ENCODE measurements at places on chromosomes 7 and 10.

DNA sequence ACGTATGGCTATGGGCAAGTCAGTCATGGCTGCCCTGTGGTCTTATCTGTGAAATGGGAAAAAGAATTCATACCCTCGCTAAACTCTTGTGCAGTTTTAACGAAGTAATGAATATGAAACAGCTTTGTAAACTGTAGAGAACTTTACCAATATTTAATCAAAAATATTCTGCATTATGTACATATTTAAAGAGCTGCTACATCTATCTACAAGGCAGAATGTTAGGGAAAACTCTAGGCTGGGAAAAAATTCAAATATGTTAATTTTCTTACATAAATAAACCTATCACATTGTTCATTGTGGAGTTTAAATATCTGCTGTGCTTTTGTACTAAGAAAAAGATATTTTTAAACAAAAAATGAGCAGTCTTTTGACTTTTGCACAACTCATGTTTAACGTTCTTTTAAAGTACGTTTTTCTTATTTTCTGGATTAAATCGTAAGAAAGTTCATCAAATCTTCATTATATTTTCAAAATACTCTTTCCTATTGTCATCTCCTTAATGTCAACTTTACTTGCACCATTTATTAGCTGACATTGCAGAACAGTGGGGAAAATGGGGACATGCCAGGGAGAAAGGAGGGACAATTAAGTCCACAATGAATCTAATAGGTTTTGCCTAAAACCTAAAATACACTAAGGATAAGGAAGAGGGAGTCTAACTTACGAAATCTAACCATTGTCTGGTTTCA is 57.5 kb downstream of the ICA1 start:
- no peak for DNase-seq

DNA sequence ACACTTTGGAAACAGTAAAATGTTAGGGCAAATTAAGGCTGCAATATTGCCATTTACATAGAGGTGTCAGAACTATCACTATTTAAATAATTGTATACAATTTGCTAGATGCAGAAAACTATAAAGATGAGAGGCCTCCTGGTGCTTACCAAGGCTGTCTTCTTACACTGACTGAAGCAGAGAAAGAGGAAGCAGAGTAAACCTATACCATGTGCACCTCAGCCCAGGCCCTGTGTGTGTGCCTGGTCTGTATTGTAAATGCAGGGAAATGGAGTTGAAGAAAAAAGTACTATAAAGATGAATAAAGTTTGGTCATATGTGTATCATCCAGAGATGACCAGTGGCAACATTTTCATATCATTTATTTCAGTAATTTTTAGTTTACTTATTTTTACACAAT is 29.2 kb downstream of the ELMO1 start:
- DNase-seq = no peak

DNA sequence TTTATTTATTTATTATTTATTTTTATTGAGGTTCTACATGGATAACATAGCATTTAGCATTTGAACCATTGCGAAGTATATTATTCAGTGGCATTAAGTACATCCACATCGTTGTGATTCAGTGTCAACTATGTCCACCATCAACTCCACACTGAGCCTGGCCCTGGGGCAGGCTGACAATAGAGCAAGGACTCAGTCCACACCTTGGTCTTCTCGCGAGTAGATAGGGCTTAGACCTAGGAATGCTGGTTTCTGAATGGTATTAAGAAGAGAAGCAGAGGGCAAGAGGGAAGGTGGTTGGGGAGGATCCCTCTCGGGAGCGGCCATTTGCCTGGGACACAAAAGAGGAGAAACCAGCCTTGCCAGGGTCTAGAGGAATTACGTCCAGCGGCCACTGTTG is 599.2 kb upstream of the MGMT start:
- no peak for DNase-seq

- DNase-seq = no peak
Measured at GRCh38 chr10:90642136-90642535, 215.7 kb downstream of the HTR7 start.

- no peak for DNase-seq
Measured at GRCh38 chr7:48046458-48046857, 11.1 kb downstream of the C7orf57 start.

- no peak for DNase-seq
Measured at GRCh38 chr10:119132521-119133345, 28.8 kb downstream of the DENND10 start.

- no peak for DNase-seq
Measured at GRCh38 chr7:21089653-21090052, 303.0 kb upstream of the SP8 start.

- DNase-seq = no peak
Measured at GRCh38 chr10:75660823-75661222, 229.4 kb downstream of the LRMDA start.

DNA sequence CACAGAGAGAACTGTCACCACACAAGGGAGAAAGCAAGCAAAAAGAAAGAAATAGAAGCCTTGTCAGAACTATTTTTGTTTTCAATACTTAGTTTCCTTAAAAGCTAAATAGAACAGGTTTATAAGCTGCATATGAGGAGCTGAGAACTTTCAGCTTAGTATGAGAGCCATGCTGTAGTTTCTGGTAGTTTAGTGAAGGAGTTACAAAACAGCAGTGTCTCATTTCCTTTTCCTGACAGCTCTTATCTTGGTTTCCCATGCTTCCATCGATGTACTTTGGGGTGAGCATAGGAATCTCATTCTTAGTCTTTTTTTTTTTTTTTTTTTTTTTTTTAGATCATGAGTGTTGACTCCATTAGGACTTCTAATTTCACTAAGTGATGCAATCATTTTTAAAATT is 8.6 kb upstream of the CHRM2 start:
- no peak for DNase-seq

- DNase-seq = no peak
Measured at GRCh38 chr7:86733783-86734182, 90.1 kb downstream of the GRM3 start.

GRCh38 chr7:129202058-129202777 is 13.8 kb downstream of the SMO start:
- no peak for DNase-seq

GRCh38 chr10:32489158-32489557 is 43.2 kb downstream of the CCDC7 start:
- DNase-seq = no peak

DNA sequence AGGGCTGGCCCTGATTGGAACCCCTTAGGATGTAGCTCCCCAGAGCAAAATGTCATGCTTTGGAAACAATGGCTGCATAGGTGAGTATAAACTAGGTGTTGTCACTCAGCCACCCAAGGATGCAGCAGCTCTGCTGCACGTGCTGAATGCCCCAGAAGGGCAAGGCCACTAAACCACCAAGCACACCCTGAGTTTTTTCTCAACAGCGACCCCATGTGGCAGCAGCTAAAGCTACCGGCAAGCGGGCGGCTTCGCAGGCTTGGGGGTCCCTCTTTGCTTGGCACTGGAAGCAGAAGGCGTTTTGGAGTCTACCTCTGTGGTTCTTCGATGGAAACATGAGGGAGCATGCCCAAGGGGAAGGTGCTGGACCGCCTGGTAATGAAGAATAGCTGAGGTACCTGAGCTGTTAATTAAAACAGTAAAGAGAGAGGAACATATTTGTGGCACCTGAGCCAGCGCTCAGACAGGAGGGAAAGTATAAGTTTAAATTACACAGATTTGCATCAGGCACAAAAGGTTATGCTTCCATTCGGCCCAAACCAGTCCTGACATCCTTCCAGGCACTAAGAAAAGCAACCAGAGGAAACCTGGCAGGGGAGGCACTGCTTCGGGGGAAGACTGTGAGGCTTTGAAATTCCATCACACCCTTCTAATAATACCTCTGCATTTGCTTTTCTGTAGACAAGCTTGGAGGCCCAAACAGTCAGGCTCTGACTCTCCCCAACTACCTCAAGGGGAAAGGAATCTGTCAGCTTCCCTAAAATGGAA is 152.1 kb downstream of the GFRA1 start:
- DNase-seq = no peak

GRCh38 chr7:107472116-107472515 is 2.3 kb downstream of the GPR22 start:
- no peak for DNase-seq

GRCh38 chr7:105387508-105388355 is 989 bp downstream of the SRPK2 start:
- DNase-seq = peak; percentile 49

DNA sequence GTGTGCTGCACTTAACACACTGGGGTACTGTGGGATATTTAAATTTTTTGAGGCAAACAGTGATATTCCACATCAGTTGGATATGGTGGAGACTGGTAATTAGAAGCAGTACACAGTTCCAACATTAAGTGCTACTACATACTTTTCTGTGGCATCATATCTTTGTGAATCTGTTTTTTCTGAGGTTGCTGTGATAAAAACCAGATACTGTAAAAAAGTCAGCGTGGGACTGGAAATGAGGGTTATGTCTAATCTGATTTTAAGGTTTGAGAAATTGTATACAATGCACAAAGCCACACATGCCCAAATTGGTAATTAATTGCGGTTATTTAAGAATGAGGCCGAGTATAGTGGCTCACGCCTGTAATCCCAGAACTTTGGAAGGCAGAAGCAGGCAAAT is 41.2 kb downstream of the TBC1D12 start:
- DNase-seq = no peak

GRCh38 chr7:33262476-33262875 is 133.1 kb downstream of the BBS9 start:
- DNase-seq = no peak

GRCh38 chr7:31093282-31093681 is 41.2 kb downstream of the ADCYAP1R1 start:
- no peak for DNase-seq

GRCh38 chr10:92126100-92126650 is 164.7 kb downstream of the CPEB3 start:
- DNase-seq = no peak

- no peak for DNase-seq
Measured at GRCh38 chr7:131502810-131503508, 53.5 kb downstream of the PODXL start.

DNA sequence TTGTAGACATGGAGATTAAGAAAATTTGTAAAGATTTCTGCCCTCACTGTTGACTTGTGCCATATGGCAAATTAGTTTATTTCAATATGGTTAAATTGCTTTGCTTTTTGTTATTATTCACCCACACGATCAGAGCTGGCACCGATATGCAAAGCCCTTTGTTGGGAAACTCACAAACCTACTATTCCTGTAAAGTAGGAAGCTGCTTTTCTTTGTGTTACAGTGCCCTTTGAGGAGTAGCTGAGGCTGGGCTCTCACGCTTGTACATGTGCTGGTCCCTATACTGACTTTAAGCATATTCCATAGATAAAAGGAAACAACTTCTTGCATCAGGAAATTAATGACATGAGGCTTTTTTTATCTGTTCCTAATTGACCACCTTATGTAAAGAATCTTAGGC is 17.6 kb upstream of the AOAH start:
- DNase-seq = no peak

GRCh38 chr10:75070476-75070875 is 41.0 kb upstream of the SAMD8 start:
- no peak for DNase-seq

- no peak for DNase-seq
Measured at GRCh38 chr7:10860516-10860915, 113.2 kb upstream of the PHF14 start.

DNA sequence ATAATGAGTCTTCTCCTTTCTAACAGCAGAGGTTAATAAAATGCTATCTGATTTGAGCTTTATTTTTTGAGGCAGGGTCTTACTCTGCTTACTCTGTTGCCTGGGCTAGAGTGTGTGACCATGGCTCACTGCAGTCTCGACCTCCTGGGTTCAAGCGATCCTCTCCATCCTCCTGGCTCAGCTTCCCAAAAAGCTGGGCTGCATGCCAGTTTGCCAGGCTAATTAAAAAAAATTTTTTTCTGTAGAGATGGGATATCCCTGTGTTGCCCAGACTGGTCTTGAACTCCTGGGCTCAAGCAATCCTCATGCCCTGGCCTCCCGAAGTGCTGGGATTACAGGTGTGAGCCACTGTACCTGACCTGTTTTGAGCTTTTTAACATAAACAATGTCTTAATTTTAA is 56.7 kb downstream of the SCD start:
- no peak for DNase-seq

DNA sequence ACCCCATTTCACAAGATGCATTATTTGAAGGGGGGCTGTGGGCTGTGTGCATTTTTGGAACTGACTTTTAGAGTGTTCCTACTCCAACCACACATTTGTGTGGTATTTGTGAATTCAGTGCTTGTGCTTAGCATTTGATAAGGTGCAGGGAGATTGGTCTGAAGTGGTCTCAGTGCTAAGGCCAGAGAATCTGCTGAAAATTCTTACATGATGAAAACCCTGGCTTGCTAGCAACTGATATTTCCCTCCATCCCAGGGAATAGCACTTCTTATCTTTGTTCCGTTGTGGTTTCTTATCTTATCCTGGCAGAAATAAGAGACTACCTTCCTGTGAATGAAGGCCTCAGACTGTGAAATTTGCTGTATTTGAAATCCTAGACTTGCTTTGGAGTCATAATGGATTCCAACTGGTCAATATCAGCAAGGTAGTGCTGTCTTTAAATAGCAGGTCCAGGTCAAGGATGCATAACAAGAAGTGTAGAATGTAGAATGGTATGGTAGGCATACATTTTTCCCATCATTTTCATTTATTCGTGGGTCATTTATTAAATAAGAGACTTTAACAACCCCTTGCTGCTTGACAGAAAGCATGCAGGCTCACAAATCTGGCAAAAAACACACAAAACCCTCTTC is 986.9 kb downstream of the REEP3 start:
- DNase-seq = no peak

DNA sequence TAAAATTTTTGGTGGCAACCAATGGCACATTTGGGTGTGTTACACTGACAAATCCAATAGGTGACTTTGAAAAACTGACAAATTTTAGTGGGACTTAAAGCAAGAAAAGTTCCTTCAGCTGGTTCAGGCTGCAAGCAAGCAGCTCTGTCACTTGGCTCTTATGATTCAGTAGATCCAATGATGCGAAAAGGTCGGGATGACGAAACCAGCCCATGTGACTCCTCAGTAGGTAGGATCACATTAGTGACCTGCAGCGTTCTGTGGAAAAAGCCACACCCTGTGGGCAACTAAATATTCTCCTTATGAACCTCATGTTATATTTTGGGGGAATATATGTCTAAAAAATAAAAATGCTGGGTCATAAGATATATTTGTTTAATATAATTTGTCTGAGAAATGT is 13.3 kb upstream of the TSGA13 start:
- DNase-seq = no peak

- DNase-seq = no peak
Measured at GRCh38 chr10:78749898-78750297, 318.9 kb upstream of the ZMIZ1 start.

DNA sequence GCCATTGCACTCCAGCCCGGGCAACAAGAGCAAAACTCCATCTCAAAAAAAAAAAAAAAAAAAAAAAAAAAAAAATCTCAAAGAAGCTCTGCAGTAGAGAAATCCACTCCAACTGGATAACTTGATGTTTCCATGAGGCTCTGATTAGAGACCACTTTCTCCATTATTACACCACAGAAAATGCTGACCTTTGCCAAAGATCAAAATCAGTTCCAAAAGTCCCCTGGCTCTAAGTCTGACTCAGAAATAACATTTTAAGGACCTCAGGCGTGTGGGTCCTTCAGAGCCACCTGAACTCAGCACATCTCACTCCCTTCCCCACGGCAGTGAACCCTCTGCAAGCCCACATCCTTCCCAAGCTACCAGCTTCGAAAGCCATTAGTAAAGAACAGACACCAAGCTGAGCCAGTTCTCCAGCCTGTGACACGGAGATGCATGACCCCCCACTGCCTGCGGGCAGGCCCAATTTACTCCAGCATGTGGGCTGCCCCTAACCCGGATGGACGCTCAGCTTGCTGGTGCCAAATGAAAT is 13.8 kb upstream of the TMEM120A start:
- no peak for DNase-seq

GRCh38 chr10:22460101-22460500 is 114.8 kb downstream of the SPAG6 start:
- DNase-seq = no peak
